ENCODE measurements at places on chromosomes 2 and 18.

DNA sequence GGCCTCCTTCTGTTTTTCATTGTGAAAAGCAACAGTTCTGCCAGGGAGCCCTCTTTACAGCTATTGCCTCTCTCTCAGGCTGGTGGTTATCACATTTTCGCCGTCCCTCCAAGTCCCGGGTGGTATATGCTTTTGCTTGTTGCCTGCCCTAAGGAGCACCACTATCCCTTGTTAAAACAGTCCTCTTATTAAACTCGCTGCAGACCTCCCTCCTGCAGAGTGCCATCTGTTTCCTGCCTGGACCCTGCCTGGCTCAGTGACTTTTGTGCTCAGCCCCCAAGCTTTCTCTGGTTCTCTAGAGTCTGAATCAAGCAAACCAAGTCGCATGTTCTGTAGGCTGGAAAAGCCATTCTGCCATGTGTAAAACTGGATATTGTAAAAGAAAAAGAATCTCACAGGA is 72.1 kb upstream of the FHL2 start:
- no peak for DNase-seq

- no peak for DNase-seq
These were observed 104.5 kb upstream of the UGP2 start for GRCh38 chr2:63737081-63737751.

DNA sequence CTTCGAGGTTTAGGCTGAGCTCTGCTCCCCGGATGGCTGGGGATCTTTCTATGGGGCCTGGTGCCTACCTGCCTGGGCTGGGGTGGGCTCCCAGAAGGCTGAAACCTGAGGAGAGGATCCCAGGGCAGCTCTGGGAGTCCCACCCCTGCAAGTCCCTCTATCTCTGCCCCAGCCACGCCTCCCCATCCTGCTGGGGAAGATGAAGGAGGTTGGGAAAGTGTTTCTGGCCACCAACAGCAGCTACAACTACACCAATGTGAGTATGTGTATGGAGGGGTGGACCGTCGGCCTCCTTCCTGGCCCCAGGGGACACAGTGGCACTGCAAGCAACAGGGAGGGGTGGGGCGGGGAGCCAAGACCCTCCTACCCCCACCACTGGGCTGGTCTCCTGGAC is 2.7 kb downstream of the NT5DC4 start:
- no peak for DNase-seq

DNA sequence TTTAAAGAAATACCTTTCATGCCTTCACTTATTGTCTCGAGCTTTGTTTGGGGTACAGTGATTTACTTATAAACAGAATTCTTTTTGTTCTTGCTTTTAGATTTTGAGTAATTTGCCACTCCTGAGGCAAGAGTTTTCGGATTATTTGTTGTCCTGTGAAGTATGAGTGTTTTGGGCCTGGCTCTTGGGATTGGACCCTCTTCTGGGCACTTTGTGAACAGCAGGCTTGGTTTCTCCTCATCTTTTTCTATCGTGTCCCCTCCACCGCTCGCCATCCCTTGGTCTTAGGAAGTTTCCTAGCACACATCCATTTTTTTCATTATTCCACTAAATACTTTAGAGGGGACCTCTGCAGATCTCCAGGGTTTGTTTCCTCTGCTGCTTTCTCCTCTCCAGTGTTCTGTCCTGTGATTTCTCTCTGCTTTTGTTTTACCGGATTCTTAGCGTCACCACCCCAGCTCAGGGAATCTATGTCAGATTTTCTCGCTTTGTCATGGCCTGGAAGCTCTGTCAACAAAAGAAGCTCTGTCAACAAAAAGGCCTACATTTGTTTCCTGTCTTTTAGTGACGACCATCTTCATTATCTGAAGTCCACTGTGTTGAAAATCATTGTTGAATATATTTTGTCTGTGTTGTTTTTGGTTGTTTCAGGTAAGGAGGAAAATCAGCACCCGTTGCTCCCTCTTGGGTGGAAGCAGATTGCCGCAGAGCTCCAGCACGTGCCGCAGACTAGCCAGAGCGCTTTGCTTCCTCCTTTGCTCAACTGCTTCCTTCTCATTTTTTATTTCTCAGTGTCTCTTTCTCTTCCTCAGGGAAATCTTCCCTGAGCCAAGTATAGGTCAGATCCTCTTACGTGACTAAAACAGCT is 27.8 kb downstream of the ANKRD62 start:
- no peak for DNase-seq

DNA sequence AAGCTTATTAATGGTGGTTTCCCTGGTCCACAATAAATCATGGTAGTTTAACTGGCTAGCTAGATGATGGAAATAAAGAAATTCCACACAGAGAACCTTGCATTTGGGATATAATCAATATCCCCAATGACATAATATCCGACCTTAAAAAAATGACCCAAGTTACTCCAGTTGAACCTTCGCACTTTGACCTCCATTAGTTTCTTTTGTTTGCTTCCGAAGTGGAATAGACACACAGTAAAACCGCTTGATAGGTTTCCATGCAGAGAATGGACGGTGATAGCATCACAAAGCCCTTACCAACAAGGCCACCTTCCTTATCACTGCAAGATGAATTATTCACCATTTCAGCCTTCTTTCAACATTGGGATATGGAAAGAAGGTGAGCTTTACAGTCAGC is 1966.1 kb upstream of the CELF4 start:
- no peak for DNase-seq

GRCh38 chr2:171317492-171318125 is 116.2 kb downstream of the METTL8 start:
- DNase-seq = no peak

GRCh38 chr2:43798300-43798699 is 24.5 kb downstream of the DYNC2LI1 start:
- no peak for DNase-seq

DNA sequence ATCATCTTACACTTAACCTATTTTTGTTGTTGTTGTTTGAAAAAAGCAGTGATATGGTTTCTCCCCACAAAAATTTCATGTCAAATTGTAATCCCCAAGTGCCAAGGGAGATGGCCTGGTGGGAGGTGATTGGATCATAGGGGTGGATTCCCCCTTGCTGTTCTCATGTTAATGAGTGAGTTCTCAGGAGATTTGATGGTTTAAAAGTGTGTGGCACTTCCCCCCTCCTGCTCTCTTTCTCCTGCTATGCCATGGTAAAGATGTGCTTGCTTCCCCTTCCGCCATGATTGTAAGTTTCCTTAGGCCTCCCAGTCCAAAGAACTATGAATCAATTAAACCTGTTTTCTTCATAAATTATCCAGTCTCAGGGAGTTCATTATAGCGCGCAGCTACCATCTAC is 1362.7 kb upstream of the FAM98A start:
- no peak for DNase-seq

GRCh38 chr2:189179570-189179950 is at the start of gene COL5A2:
Gene COL5A2 (minus strand): TSS chr2:189179761. CDS start chr2:189179604, 157 bp downstream.
- DNase-seq = no peak

- no peak for DNase-seq
These were observed 168.9 kb upstream of the CDH20 start for GRCh38 chr18:61164321-61164720.

GRCh38 chr2:201116959-201117734 is 1.2 kb downstream of the CFLAR start:
- no peak for DNase-seq

- no peak for DNase-seq
These were observed 81.7 kb upstream of the REV1 start for GRCh38 chr2:99571533-99571932.

DNA sequence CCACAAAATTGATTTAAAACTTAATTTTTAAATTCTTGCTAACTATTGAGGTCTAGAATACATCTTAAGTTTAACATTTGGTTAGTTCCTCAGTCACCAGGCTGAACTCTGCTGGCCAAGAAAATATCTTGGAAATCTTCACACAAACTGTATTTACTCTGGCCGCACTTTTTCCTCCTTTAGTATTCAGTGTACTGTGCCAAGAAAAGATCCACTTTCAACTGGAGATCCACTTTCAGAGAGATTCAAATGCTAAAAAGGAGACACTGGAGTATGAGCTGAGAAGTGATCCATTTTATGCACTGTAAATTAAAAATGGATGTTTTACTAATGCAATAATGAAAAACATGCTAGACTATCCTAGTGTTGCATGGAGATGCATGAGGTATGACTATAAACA is 98.1 kb downstream of the ANTXR1 start:
- no peak for DNase-seq

- DNase-seq = no peak
These were observed 52.3 kb downstream of the PIEZO2 start for GRCh38 chr18:11096839-11097750.

DNA sequence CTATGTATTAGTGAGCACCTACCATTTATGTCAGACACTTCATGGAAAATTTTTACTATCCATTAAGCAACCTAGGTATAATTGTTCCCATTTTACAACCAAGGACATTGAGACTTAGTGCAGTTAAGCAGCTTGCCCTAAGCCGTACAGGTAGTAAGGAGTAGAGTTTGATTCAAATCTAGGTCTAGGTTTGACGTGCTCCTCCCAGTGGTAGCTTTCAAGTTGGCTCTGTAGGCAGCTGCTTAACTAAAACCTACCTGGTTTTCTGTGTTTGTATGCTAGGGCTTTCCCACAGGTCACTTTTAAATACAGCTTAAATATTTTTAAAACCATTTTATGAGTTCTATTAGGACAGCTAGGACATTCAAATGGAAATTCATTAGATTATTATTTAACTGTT is 69.7 kb downstream of the NUP35 start:
- no peak for DNase-seq

DNA sequence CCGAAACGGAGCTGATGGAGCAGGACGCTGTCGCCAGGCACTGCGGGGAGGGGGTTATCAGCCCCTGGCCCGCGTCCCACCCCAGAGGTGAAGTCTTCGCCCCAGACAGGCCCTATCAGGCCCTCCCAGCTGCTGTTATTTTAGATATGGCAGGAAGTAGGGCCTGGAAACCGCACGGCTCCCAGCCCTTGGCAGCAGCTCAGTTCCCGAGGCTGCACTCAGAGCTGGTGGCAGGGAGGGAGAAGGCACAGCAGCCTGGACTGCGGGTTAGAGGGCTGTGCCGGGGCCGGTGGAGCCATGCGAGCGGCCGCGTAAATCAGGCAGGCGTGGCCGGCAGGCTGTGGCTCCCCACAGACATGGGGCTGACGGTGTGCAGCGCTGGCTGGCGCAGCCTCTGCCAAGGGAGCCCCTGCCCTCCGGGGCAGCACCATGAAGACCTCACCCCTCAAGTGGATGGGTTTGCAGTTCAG is 111.4 kb downstream of the NFATC1 start:
- DNase-seq = peak; percentile 64

- no peak for DNase-seq
These were observed 54.9 kb downstream of the CCNT2 start for GRCh38 chr2:134973241-134974138.

DNA sequence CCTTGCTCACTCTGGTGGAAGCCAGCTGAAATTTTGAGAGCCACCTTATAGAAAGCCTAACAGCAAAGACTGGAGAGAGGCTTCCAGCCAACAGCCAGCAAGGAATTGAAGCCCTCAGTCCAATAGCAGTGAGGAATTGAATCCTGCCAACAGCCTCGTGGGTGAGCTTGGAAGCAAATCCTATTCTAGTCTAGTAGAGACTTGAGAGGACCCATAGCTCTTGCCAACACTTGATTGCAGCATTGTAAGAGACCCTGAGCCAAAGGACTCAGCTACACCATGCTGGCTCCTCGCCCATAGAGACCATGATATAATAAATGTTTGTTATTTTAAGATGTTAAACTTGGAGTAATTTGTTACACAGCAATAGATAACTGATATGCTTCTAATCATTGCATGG is 403.0 kb upstream of the TNP1 start:
- DNase-seq = no peak
